Activated CD4-positive, alpha-beta T cell treated with anti-CD3 and anti-CD28 coated beads for 1 hour (primary cell): ENCODE measurements at places on chromosomes 11 and 22.

DNA sequence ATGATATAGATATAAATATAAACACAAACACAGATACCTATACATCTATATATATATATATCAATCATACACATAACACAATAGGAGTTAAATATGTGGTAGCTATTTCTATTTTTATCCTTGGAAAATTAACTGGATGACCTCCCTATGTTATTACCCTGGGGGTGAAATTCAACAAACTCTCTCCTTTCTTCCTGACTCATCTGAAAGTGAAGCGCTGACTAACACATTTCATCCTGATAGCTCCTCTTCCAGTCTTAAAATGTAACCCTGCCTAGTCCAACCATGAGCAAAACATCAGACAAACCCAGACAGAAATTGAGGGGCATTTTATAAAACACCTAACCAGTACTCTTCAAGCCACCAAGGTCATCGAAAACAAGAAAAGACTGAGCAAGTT is 220.6 kb upstream of the ISX start:
- no peak for DNase-seq

GRCh38 chr11:72007587-72007986 is 8.9 kb downstream of the IL18BP start:
- no peak for DNase-seq

- DNase-seq, result no peak
These were observed 11.3 kb downstream of the LGALS12 start for GRCh38 chr11:63517156-63517555.

- no peak for DNase-seq
These were observed 23.9 kb upstream of the CYP2D6 start for GRCh38 chr22:42154293-42155052.

- DNase-seq, result no peak
These were observed 316.3 kb upstream of the LARGE1 start for GRCh38 chr22:34236527-34236926.

DNA sequence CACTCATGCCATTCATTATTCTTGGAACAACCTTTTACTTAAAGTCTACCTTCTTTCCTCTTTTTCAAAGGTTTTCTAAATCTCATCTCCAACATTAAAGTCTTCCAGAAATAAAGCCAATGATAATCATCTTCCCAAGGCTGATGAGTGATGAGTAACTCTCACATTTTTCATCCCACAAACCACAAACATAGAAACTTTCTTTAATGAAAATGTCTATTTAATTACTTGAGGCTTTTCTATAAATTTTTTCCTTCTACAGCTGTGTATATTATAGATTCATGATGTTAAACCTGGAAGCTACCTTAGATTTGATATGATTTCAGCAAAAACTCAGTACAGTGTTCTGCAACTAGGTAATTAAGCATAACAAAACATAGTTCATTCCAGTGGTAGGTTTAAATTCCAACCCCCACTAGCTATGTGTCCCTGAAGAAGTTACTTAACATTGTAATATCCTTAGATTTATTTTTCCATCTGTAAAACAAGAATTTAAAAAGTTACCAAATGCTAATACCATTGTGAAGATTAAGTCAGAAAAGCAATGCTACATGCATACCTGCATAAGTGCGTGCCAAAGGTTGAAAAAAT is 845.4 kb downstream of the KCNA4 start:
- no peak for DNase-seq

DNA sequence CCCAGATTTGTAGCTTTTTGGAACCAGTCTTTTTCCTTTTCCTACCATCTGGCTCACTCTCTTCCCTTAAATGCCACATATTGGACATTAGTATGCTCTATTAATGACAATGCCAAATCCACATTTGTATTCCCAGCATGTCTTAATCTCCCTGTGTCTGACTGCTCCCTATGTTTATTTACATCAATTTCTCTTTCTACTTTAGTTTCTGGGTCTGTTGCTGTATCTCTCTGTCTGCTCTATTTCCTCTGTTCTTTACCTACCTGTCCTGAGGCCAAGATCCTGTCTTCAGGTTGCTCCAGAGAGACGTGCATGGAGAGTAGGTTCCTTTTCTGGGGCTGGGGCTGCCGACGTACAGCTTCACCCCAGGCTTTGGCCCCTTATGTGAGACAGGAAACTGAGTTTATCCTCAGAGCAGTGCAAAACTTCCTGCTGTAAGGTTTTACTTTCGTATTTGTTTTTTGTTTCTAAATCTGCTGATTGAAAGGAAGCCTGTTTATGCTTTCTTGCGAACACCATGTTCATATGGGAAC is 25.6 kb downstream of the OR2AG2 start:
- peak; percentile 24 for DNase-seq
